ENCODE measurements at places on chromosomes 11 and 22.

DNA sequence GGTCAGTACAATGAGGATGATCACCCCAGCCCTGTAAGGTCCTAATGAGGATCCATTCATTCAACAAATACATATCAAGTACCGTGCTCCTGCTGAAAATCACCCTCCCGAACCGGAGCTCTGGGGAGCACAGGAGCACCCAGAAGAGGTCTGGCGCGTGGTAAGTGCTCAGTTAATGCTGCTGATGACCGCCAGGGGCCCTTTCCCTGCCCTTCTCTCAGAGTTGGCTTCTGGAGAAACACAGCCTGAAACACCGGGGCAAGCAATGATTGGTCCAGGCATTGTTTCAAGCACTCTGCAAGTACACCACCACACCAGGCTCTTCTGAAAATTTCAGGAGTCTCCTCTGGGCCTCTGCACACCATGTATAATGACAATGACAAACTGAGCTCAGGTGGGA lies 3.8 kb upstream of the CCDC86 start:
- peak; percentile 23 for DNase-seq

- peak; percentile 75 for DNase-seq
Observed at GRCh38 chr11:36362902-36363301, 66.8 kb downstream of the PRR5L start.

DNA sequence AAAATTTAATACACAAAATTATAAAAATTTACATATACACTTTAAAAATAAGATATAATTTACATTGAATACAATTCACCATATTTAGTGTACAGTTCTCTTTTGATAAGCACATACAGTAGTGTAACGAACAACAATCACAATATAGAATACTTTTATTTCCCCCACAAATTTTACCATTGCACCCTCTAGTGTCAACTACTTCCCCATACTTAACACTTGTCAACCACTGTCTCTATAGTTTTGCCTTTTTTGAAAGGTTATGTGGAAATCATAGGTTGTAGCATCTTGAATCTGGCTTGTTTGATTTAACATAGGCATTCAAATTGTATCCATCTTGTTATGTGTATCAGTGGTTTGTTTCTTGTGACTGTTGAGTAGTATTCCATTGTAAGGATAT lies 21.3 kb upstream of the PANX1 start:
- DNase-seq: no peak

DNA sequence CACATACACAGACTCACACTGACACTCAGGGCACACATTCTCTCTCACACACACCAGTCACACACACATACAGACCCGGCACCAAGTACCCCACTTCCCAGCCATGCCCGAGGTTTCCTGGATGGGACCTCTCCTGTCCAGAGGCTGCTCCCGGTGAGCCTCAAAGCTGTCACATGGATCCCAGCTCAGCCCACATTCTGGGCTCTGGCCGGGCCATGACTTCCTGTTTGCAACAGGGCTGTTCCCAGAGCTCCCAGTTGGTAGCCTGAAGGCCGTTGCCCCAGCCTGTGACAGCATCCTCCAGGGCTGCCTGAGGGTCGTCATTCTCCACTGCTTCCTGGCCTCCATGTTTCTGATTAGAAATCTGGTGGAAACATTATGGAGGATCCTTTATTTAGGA lies 14.6 kb upstream of the CYP2D6 start:
- DNase-seq: no peak

DNA sequence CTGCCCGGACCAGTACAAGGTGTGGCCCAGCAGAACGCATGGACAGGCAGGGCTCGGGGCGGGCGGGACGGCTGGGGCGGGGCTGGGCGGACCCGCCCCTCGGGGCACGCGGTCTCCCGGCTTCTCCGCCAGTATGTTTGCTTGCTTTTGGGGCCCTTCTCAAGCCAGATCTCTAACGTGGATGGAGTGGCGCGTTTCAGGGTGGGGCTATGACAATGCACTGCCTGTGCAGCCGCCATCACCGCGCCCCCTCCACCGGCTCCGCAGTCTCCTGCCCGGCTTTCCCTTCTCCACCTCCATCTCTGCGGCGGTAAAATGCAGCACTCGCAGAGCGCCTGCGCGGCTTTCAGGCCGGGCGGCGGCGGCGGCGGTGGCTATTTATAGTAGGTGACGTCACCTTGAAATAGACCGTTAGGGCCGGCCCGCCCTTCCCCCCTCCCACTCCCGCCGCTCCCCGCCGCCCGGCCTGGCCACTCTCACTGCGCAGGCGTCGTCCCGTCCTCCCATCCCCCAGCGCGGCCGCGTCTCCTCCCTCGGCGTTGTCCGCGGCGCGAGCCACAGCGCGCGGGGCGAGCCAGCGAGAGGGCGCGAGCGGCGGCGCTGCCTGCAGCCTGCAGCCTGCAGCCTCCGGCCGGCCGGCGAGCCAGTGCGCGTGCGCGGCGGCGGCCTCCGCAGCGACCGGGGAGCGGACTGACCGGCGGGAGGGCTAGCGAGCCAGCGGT lies at the start of gene YWHAH:
YWHAH (plus strand) TSS at position 558 of the 722 bp plus-strand sequence. CDS start 199 bp downstream, outside the sequence.
- peak; percentile 95 for DNase-seq

DNA sequence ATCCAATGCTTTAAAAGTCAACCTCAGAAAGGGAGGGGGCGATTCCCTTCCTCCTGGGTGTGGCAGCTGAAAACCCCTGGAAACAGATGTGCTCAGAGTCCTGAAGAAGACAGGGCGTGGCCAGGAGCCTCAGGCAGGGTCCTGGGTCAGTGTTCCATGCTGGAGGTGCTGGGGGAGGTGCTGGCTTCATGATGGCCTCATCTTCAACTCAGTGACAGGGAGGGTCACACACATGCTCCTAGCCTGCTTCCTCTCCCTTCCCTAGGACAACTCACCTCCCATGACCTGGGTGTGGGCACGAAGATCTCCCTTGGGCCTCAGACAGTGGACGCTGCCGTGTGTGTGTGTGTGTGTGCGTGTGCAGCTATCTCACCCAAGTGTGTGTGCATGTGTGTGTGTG lies 245.6 kb upstream of the B3GAT1 start:
- no peak for DNase-seq

DNA sequence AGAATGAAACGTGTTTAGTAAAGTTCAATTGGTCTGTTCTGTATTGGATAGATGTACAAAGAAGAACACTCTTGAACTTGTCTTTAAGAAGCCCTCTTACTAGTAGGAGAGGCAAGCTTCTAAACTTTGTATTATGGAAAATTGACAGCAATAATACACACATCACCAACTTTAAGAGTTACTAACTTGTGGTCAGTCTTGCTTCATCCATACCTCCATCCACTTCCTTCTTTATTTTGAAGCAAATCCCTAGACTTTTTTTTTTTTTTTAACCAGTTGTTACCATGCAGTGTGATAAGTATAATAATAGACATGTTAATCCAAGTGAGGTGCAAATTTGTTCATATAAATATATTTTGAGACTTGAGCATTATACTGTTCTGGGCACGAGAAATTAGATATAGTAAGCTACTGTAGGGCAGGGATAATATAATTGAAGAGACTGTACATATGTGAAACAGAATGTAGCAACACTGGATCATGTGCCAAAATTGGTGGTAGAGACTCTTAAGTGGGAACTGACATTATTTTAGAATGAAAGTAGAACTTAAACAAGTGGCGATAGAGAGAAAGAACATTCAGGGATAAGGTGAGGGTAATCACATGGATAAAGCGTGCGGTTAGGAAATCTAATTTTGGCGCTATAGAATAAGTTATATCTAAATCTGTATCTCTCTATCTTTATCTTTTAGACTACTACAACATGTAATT lies 6.5 kb downstream of the FAR1 start:
- peak; percentile 21 for DNase-seq

DNA sequence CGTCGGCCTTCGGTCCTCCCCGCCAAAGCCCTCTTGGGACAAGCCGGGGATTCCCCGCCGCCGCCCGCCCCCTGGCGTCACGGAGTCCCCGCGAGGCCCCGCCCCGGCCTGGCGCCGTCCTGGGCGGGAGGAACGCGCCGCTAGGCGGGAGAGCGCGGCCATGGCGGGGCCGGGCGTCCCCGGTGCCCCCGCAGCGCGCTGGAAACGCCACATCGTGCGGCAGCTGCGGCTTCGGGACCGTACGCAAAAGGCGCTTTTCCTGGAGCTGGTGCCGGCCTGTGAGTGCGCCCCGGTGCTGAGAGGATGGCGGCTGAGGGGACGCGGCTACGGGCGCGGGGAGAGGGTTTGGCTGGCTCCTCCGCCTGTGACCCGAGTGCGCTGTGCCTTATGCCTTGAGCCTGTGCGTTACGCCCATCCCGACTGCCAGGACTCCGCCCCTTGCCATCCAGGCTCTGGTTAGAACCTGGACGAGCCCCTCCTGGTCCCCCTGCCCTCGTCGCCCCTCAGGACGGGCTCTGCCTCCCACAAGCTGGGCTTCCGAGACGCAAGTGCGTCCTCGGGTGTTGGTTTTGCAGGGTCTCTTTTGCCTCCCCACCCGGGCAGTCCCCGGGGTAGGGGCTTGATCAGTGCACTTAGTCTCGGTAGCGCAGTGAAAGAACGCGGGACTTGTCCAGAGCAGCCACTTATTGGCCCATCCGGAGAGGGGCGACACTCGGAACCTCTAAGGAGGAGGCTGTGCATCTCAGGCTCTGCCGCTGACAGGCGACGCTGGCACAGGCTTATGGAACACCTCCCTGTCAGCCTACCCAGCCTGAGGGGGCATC lies at the start of gene ATG16L2:
ATG16L2 (plus strand) TSS at position 126 of the 824 bp plus-strand sequence; CDS start at position 161, 35 bp downstream.
- DNase-seq: peak; percentile 85

GRCh38 chr11:61055776-61056175 lies 46.5 kb upstream of the CD5 start:
- no peak for DNase-seq

- peak; percentile 99 for DNase-seq
Observed at GRCh38 chr22:40950962-40951794, at the start of gene RBX1. Gene RBX1, plus strand, starts transcription at chr22:40951378. Its CDS starts 21 bp downstream, at chr22:40951399.

DNA sequence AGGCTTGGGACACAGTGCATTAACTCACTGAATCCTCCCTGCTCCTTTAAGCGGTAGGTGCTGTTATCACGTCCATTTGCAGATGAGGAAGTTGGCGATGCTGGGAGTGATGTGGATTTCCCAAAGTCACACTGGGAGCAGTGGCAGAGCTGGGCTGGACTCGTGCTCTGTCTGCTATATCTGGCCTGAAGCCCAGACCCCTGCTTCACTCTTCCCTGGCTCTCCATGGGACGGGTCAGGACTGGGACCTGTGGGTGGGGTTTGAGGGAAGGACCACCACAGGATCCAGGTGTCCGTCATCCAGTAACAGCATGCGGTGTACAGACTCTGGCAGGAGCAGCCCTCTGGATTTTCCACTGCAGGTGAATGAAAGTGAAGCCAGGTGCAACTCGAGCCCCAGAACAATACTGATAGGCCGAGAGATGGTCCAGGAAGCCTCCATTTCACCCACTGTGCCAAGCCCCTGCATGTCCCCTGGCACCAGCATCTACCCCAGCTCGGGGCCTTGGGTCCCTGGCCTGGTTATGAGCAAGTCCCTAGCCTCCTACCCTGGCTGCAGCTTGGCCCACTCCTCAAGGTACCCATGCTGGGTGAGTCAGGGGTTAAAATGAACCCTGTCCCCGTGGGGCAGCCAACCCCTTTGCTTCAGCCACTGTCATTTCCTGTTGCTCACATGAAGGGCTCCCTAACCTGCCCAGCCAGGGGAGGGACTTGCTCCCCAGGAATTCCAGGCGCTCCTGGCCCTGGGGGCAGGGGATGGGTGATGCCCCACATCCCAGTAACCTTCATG lies 4.2 kb downstream of the USP2 start:
- DNase-seq: no peak

DNA sequence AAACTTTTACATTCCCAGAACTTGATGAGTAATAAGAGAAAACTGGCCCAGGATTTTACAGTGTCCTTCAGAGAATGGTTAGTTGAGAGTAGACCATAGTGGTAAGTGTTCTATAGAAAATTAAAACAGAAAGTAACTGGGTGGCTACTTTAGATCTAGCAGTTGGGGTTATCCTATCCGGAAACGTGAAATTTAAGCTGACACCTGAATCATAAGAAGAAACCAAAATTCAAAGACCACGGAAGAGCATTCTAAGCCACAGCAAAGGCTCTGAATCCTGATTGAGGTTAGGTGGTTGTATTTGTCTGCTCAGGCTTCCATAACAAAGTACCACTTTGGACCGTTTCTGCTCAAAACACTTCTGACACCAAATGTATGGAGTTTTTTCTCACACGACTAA lies 34.0 kb downstream of the TTC17 start:
- DNase-seq: no peak

DNA sequence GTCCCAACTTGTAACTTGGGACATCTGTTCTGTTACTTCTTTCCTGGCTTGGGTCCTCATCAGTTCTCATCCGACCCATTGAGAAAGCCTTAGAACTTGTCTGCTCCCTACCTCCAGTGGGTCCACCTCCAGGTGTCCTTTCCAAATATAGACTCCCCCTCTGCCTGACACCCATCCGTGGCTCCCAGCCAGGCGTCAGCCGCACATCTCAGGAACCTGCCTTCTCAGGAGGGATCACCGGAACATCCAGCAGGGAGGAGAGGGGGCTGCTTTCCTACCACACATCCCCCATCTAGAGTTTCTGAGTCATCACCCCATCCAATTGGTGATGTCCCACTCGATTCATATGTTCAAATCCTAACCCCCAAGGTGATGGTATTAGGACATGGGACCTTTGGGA lies 36.5 kb downstream of the C11orf91 start:
- DNase-seq: no peak

- DNase-seq: peak; percentile 21
Observed at GRCh38 chr11:19187114-19187832, 14.5 kb downstream of the CSRP3 start.

- DNase-seq: no peak
Observed at GRCh38 chr11:13468750-13469149, 5.7 kb upstream of the BTBD10 start.

DNA sequence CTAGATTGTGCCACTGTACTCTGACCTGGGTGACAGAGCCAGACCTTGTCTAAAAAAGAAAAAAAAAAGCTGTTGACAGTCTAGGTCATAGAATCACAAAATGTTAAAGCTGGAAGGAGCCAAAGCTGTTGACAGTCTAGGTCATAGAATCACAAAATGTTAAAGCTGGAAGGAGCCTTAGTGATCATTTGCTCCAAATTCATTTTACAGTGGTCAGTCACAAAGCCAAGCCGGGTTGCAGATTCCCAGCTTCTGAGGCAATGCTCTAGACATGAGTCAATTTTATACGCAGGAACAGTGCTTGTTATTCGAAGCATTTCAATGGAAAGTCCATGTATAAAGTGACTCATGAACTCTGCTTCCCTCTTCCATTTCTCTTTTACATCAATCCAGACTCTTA lies 47.4 kb downstream of the SYT13 start:
- peak; percentile 46 for DNase-seq

- no peak for DNase-seq
Observed at GRCh38 chr11:43582863-43583462, 97.6 kb upstream of the HSD17B12 start.

DNA sequence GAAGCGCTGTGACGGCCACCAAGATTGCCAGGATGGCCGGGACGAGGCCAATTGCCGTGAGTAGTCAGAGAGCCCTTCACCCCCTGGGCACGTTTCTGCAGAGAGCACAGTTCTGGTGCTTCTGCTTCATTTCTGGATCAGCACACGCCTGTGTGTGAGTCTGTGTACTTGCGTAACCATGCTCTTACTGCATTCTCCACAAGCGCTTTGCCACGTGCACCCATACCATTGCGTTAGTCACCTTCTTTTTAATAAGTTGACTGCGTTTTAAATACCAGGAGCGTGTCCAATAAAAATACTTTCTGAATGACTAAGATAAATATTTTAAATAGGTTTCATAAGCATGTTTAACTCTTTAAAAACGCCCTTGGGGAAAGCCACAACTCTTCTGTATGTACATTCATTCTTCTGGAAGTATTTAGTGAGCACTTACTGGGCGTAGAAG lies 143.0 kb upstream of the SORL1-AS1 start:
- DNase-seq: peak; percentile 99
